Glomerular endothelial cell (primary cell): ENCODE measurements at places on chromosomes 7 and 10. TPM values are rescaled to one million over a fixed set of nuclear protein-coding genes. Genes with fewer than 3 reads are reported as not detected.

Gene PKD2L1
- total RNA-seq = not detected in 2 replicates

Gene LRRD1
- 0.12 and 0.24 TPM in 2 replicates for total RNA-seq

Gene ACTL6B
- not detected in 2 replicates for total RNA-seq

Gene FERD3L
- total RNA-seq = not detected in 2 replicates

Gene MALRD1
- total RNA-seq = not detected in 2 replicates

Gene CRHR2
- total RNA-seq = not detected in 2 replicates

Gene ZNF467
- 3.9 and 6.8 TPM in 2 replicates for total RNA-seq

Gene ACTR3C
- 0.53 and 2.1 TPM in 2 replicates for total RNA-seq

Gene VAX1
- total RNA-seq = not detected in 2 replicates

Gene LOXL4
- 2.0 and 7.0 TPM in 2 replicates for total RNA-seq

Gene PLA2G12B
- total RNA-seq = not detected in 2 replicates
